ENCODE measurements at places on chromosomes 5 and 9.

DNA sequence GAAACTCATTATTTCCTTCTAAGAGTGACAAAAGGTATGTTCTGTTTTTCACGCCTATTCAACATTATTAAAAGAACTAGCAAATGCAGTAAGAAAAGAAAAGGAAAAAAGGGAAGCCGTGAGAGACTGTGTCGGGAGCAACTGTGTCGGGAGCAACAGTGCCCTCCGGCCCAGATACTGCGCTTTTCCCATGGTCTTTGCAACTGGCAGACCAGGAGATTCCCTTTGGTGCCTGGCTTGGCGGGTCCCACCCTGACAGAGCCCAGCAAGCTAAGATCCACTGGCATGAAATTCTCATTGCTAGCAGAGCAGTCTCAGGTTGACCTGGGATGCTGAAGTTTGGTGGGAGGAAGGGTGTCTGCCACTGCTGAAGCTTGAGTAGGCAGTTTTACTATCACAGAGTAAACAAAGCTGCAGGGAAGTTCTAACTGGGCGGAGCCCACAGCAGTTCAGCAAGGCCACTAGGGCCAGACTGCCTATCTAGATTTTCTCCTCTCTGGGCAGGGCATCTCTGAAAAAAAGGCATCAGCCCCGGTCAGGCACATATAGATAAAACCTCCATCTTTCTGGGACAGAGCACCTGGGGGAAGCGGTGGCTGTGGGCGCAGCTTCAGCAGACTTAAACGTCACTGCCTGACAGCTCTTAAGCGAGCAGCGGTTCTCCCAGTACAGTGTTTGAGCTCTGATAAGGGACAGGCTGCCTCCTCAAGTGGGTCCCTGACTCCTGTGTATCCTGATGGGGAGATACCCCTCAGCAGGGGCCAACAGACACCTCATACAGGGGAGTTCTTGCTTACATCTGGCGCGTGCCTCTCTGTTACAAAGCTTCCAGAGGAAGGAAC lies 1237.4 kb upstream of the CDH18 start:
- no peak for DNase-seq

- DNase-seq: no peak
Observed at GRCh38 chr5:159263569-159263905, 447 bp downstream of the UBLCP1 start.

- no peak for DNase-seq
Observed at GRCh38 chr5:176180339-176180738, 57.9 kb upstream of the SIMC1 start.

GRCh38 chr5:54895816-54896341 lies 89.5 kb downstream of the ESM1 start:
- no peak for DNase-seq

DNA sequence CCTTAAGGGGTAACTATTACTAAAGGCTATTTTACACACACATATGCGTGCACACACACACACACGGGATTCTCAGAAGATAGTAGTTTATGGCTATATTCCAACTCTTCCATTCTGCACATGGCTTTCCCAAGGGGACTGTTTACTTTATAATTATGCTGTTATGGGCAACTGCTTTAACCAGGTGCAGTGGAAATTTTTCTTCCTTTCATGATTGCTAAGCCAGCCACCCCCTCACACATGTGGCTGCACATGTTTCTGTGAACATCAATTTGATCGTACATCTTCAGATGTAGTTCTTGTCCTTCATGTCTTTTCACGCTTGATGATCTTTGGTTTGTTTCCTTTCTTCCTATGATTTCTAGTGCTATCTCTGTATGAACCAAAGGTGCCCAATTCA lies 37.0 kb downstream of the MRPS30 start:
- DNase-seq: no peak

DNA sequence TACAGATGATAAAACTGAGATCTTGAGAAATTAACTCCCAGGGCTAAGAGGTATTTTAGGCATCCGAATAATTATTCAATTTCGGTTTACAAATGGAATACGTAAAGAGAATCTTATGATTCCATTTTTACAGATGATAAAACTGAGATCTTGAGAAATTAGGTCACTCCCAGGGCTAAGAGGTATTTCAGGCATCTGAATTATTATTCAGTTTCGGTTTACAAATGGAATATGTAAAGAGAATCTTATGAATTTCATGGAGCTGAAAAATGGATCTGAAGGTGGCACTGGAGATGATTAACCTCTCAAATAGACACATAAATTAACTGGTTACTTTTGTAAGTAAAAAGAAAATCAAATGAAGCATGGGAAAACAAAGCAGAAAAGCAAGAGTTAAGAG lies 44.2 kb downstream of the FGF1 start:
- DNase-seq: no peak

- DNase-seq: no peak
Observed at GRCh38 chr5:137699336-137700281, 36.3 kb downstream of the KLHL3 start.

- DNase-seq: no peak
Observed at GRCh38 chr9:108776920-108777639, 78.7 kb downstream of the ACTL7B start.

- no peak for DNase-seq
Observed at GRCh38 chr9:114034196-114034595, 43.9 kb downstream of the AMBP start.

DNA sequence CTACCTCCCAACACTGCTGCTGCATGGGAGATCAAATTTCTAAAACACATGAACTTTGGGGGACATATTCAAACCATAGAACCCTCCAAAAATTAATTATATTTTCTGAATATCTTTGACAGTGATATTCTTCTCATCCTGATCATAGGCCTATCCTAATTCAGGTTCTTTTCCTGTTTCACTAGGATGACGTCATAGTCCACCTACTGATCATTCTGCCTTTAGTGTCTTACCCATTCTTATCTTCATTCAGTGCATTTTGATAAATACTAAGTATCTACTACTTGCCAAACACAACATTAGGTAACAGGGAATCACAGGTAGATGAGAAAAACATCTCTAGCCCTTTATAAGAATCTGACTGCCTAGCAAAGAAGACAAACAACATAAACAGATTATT lies 179.1 kb upstream of the PRLR start:
- DNase-seq: no peak

DNA sequence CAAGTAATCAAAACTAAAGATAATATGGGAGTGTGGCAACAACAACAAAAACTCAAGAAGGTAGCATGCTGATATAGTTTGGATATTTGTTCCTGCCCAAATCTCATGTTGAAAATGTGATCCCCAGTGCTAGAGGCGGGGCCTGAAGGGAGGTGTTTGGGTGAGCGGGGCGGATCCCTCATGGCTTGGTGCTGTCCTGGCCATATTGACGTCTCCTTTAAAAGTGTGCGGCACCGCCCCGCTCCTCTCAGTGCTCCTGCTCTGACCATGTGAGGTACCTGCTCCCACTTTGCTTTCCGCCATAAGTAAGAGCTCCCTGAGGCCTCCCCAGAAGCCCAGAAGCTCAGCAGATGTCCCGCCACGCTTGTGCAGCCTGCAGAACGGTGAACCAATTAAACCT lies 25.6 kb downstream of the MED27 start:
- DNase-seq: no peak

DNA sequence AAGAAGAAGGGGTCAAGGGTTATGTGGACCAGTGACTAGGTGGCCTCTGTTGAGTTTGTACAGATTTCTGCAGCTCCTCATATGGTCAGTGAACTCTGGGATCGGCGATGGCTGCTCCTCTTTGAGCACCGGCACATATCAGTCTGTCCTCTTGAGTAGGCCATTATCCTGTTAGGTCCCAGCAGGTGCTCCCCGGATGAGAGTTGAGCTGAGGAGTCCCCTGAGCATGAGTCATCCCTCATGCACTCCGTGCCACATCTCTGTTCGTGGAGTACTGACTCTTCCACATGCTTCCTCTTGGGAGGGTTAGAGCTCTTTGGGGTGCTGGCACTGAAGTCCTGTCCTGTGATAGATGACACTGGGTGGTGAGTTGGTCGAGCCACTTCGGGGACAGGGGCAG lies 143.7 kb downstream of the PTTG1 start:
- no peak for DNase-seq

DNA sequence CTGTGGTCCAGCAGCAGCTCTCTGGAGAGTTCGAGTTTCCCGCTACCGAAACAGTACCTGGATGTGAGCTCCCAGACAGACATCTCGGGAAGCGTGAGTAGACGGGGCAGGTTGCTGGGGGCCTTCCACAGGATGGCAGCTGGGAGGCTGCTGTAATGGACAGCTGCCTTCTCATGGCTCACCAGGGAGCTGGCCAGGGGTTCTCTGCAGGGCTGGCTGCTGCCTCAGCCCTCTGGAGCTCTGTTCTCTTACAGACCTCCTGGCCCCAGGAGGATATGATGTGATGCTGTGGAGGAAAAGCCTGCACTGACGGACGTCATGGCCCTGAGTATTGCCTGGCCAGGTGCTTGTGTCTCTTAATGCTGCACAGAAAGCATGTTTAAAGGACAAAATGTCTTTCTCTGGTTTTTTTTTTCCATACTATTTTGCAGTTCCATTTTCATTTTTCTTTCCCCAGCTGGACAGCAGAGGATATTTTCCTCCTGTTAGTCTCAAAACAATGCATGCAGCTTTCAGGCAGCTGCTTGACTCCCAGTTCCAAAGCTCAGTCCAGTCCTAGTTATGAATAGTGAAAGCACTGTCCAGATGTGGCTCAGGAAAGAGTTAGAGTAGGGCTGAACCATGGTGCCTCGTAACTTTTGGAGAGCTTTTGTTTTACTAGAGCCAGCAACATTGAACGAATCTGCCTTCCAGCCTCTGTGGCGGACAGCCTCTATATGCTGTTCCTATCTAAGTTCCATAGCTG lies 77.5 kb upstream of the RARS1 start:
- no peak for DNase-seq

GRCh38 chr5:151612689-151613427 lies 21.7 kb upstream of the FAT2 start:
- no peak for DNase-seq
